ENCODE measurements at places on chromosomes 12 and 14.

DNA sequence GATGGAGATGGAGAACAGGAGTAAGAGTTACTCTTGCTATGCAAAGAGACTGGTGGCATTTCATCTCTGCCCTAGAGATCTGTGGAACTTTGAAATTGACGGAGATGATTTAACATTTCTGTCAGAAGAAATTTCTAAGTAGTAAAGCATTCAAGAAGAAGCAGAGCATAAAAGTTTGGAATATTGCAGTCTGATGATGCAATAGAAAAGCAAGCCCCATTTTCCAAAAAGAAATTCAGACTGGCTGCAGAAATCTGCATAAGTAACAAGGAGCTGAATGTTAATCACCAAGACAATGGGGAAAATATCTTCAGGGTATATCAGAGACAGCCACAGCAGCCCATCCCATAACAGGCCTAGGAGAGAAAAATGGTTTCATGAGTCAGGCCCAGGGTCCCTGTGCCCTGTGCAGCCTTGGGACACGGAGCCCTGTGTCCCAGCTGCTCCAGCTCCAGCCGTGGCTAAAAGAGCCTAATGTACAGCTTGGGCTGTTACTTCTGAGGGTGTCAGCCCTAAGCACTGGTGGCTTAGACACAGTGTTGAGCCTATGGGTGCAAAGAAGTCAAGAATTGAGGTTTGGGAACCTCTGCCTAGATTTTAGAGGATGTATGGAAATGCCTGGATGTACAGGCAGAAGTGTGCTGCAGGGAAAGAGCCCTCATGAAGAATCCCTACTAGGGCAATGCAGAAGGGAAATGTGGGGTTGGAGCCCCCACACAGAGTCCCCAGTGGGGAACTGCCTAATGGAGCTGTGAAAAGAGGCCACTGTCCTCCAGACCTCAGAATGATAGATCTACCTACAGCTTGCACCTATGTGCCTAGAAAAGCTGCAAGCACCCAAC is 616.6 kb downstream of the SLC16A7 start:
- no peak for DNase-seq

DNA sequence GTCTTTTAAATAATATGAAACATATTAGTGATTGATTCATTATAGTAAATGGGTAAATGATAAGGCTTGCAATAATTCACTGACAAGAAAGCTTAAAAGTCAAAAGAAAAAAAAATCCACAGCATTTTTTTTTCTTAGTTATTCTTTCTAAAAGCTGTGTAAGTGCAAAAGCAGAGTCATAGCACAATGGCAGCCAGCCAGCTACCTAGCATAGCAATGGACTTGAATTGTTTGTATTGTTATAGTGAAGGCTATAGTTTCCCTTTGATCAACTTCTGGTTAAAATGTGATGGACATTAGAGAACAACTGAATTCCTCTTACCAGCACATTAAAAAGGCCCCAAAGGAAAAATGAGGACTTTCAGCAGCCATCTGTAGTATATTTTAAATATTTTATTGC is 232.1 kb downstream of the NAV3 start:
- DNase-seq: peak; percentile 57

- no peak for DNase-seq
Observed at GRCh38 chr12:68514807-68515411, 95.8 kb upstream of the RAP1B start.

GRCh38 chr12:1662761-1663439 is 28.0 kb upstream of the ADIPOR2 start:
- peak; percentile 45 for DNase-seq

DNA sequence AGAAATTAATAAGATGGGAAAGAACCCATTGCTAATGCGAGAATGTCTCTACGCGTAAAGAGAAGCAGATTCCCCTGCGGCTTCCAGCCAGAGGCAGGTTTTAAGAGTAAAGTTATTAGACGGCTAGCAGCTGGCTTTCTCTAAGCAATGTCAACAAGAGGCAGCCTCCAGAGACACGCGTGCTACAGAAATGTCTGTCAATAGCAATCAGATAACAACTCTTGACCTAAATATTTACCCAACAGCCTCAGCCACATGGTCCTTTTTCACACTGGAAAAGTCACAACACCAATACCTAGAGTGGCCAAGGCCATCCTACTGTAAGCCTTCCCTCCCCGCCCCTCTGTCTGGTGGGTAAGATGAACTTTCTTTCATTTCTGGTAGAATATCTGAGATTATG is 146.0 kb upstream of the SFSWAP start:
- DNase-seq: no peak

DNA sequence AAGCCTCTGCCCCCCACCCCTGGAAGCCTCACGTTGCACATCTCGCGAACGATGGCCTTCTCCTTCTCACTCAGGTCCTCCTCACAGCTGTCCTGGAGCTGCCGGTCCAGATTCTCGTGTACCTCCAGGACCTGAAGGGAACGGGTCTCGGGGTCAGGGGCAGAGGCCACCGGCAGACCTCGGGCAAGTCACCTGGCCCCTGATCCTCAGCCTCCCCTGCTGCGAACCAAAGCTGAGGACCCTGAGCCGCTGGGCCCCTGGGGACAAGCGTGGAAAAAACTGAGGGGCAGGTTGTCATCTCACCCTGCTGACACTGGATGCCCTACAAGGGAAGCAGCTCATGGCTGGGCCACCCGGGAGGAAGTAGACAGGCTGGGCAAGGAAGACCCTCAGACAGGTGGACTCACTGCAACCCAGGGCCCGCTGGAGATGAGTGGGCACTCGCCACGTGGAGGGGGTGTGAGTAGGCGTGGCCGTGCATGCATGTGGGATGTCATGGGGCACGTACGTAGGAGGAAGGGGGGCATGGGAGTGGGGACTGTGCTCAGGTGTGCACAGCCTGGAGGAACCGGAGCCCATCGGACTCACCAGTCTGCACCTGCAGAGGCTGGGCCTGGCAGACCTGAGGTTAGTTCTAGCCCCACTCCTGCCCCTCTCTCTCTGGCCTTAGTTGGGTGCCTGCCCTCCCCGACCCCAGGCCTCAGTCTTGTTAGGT is 35.1 kb downstream of the CCNK start:
- DNase-seq: no peak

- DNase-seq: peak; percentile 98
Observed at GRCh38 chr12:69534389-69534822, 50.9 kb upstream of the CCT2 start.

- DNase-seq: no peak
Observed at GRCh38 chr14:99245564-99246511, 26.2 kb downstream of the BCL11B start.

DNA sequence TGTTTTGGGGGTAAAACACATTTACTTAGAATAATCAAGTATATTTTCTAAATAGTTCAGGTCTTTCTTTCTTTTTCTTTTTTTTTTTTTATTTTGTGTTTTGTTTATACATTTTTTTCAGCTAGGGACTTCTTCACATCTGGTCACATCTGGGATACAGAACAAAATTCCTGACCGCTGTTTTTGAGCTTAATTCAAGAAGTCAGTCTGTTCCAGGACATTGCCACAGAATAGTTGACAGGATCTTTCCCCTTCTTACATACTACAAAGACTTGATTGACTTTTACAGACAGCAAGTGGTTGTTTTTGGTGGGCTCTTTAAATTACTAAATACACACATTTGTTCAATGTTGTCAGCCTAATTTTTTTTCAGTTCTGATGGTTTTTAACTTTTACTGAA is 41.8 kb upstream of the DCN start:
- no peak for DNase-seq

DNA sequence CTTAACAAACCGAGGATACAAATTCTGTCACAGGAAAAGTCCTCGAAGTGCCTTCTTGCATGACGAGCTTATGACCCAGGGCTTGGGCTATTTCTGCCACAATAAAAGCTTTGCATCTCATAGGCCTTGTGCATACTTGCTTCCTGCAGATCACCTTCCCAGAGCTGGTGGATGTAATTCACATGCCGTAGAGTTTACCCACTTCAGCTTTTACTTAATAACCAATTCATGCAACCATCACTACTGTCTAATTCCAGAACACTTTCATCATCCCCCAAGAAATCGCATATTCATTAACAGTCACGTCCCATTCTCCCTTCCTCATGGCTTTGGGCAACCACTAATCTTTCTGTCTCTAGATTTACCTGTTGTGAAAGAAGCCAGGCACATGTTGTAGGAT is 9.0 kb upstream of the BDKRB1 start:
- DNase-seq: no peak

DNA sequence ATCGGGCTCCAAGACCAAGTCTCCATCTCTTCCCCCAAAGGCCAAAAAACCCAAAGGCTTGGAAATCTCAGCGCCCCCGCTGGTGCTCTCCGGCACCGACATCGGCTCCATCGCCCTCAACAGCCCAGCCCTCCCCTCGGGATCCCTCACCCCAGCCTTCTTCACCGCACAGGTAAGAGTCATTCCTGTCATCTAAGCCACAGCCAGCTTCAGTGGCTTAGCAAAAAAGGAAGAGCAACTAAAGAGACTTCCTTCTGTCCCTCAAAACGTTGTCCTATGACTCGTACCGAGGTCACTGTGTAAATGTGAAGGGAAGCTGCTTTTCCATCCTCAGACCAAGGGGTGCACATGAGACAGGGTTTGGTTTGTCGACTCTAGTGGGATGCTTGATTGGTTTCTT is 53.4 kb downstream of the ELK3 start:
- DNase-seq: peak; percentile 80

- no peak for DNase-seq
Observed at GRCh38 chr14:97538749-97539410, 741.7 kb downstream of the VRK1 start.

GRCh38 chr12:62781136-62781880 is 153.6 kb downstream of the PPM1H start:
- DNase-seq: no peak

- no peak for DNase-seq
Observed at GRCh38 chr12:93167331-93167730, 210.4 kb upstream of the NUDT4 start.

GRCh38 chr12:127052511-127053232 is 1214.3 kb upstream of the TMEM132C start:
- DNase-seq: peak; percentile 85

- no peak for DNase-seq
Observed at GRCh38 chr14:68144051-68144681, 324.6 kb downstream of the RAD51B start.

- DNase-seq: peak; percentile 84
Observed at GRCh38 chr14:25001156-25001555, 48.8 kb downstream of the STXBP6 start.

GRCh38 chr12:3389986-3390385 is 101.0 kb upstream of the PRMT8 start:
- no peak for DNase-seq

DNA sequence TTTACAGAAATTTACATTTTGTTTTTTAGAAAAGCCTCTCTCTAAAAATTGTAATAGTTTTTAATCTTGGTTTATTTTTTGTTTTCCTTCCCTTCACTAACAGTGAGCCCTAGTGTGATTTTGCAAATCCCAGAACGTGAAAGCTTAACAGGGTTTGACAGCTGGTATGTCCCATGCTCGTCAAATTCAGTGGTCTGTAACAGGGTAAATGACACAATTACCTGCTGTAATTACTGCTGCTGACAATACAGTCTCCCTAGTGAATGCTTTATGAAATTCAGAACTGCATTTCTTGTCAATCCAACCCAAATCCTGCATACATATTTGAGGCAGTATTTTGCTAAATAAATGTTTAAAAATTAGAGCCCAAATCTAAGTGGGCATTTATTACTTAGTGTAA is 249.2 kb downstream of the NELL2 start:
- no peak for DNase-seq

DNA sequence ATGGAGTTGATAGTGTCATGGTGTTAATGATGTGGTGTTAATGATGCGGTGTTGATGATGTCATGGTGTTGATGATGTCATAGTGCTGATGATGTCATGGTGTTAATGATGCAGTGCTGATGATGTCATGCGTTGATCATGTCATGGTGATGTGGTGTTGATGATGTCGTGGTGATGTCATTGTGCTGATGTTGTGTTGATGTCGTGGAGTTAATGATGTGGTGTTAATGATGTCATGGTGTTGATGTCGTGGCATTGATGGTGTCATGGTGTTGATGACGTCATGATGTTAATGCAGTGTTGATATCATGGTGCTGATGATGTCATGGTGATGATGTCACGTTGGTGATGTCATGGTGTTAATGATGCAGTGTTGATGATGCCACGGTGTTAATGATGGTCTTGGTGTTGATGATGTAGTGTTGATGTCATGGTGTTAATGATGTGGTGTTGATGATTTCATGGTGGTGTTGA is 49.1 kb upstream of the RIMBP2 start:
- peak; percentile 36 for DNase-seq

GRCh38 chr12:26044592-26044991 is 80.2 kb downstream of the BHLHE41 start:
- DNase-seq: no peak

GRCh38 chr12:83665634-83666218 is 979.0 kb downstream of the TMTC2 start:
- no peak for DNase-seq

All from fibroblast of skin of back (primary cell).